ENCODE measurements at places on chromosomes 7 and 10.

GRCh38 chr10:123562387-123562786 lies 103.8 kb upstream of the GPR26 start:
- DNase-seq = no peak

DNA sequence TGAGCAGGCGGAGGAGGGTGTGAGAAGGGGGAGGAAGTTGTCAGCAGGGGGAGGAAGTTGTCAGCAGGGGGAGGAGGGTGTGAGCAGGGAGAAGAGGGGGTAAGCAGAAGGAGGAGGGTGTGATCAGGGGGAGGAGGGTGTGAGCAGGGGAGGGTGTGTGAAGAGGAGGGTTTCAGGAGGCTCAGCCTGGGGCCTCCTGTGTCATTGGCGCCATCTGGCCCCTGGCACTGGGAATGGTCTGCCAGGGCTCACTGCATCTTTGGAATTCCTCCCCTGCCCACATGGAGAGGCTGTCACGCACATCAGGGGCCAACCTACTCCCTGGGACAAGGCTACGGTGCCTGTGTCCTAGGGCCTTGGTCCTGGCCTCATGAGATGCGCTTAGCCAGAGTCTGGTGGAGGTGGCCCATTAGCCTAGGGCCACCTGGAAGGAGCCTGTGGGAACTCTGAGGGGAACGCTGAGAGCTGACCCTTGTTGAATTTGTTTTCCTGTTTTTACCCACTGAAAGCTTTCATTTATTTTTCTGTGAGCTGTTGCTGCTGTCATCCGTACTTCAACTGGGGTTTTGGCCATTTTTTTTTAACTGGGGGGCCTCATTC lies 18.0 kb downstream of the CAMK2B start:
- DNase-seq = peak; percentile 30

DNA sequence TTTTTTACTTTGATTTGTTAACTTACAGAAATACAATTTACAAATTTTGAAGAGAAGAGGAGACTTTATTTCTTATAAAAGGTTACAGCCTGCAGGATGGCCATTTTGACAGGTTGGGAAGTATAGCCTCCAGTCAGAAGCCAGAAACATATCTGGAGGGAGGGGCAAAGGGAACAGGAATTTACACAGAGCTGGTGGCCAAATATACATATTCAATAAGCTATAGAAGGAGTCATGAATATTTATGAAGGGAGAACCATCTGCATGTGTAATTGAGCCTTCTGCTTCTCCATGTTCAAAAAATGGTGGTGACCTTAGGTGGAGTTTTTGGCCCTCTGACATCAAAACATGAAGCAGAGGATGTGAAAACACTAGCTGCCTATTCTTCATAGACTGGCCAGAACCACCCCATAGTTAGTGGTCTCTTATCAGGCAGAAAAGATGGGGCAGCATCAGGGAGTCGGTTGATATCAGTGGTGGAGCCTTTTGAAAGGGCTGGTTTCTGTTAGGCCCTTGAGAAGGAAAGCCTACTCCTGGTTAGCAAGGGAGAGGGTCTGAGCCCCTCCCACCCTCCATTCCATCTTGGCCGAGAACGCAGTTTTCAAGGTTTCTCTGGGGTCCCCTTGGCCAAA lies 57.2 kb downstream of the ENTPD1 start:
- DNase-seq = no peak

DNA sequence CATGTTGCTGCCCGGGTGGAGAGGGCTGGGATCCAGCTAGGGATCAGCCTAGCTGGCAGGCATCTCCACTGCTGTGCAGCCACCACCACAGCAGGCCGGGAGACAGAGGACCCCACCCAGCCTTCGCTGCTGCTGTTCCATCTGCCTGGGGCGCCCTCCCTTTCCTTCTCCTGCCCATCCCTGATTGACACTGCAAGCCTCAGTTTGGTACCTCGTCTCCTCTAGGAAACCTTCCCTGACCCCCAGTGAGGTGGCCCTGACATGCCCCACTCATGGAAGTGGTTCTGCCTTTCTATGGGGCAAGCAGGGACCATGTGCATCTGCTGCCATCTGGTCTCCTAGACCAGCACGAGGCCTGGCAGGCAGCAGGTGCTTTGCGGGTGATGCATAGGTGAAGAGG lies 30.4 kb upstream of the DPYSL4 start:
- no peak for DNase-seq

DNA sequence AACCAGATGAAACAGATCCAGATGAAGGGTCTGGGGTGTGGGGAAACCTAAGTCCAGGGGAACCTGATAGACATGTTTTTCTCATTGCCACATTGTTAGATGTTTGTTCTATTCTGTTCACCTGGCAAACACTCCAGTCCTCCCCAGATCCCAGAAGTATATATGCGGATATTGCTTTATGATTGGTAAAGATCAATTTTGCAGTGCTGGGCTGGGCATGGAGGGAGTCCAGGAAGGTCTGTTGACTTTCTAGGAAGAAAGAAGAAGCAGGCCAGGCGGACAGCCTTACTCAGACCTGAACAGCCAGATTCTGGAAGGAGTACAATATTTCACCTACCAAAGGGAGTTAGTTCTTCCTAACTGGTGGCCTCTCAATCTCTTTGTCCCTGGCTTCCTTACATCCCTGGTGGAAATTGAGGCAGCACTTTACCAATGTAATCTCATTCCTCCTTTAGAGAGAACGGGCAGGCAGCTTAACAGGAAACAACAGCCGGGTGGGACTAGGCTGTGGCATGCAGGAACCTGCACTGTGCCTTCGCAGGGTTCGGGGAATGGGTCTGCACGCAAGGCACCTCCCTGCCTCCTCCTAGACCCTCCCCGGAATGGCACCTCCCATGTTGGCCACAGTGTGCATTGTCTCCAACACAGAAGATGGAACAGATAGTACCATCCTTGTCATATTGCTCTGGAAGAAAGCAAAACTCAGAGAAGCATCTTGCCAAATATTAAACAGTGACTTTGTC lies 930 bp downstream of the GIMAP6 start:
- DNase-seq = peak; percentile 39

DNA sequence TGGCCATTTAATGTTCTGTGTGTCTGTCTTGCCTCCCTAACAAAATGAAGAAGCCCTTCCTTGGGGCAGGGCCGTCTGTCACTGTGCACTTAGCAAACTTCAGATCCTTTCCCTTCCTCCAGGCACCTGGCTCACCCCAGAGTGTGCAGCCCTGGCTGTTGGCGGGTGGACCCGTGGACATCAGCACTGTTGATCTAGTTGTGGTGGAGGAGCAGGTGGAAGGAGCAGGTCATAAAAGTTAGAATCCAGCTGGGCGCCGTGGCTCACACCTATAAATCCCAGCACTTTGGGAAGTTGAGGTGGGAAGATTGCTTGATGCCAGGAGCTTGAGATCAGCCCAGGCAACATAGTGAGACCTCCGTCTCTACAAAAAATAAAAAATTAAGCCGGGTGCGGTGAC lies 12.7 kb downstream of the RAB19 start:
- no peak for DNase-seq

DNA sequence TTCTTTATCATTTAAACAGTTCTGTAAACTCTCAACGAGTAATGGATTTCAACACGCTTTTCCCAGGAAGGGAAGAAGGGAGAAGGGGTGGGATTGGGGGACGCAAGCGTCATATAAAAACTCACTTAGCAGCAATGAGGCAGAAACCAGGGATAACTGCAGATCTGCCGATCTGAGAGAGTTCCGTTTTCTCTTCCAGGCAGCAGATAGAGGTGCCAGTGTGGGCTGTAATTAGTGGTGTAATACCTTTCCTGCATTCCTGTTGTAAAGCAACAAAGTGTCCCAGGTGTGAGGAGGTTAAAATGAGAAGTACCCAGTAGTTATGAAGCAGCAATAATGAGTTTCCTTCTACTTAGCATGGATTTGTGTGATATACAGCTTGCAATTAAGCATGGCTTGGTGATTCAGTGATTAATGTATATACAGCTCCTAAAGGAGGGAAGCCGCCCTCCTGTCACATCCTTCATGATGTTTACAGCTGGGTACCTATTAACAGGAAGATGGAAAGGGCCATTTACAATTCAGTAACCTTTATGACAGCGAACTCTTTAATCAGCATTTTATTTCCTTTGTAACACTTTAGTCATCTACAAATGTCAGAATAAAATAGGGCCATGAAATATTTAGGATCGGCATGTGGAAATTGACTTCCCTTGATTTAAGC lies 271.9 kb downstream of the LRMDA start:
- DNase-seq = no peak

GRCh38 chr7:30173058-30173897 lies 38.5 kb downstream of the MTURN start:
- DNase-seq = no peak

DNA sequence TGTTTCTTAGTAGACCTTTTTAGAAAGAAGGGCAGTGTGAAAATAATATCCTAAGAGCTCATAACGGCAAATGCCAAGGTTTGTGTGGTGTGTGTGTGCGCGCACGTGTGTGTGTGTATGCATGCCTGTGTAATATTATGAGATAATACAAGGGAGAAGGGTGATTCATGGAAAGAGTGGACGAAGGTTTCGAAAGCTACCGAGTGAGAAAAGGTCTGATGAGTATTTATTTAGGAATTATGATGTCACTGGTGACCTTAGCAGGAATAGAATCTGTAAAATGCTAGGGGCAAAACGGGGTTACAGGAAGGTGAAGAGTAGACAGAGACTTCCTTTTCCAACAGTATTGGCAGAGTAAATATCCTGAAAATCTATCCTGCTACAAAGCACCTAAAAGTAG lies 107.3 kb downstream of the AHR start:
- no peak for DNase-seq

GRCh38 chr10:17237915-17238444 lies 9.9 kb downstream of the VIM start:
- DNase-seq = no peak

- no peak for DNase-seq
These were observed 341.3 kb downstream of the ARL4A start for GRCh38 chr7:13028825-13029099.
